ENCODE measurements at places on chromosomes 7 and 10.

- no peak for DNase-seq
These were observed 207.3 kb downstream of the ZNF33B start for GRCh38 chr10:42431095-42431494.

- DNase-seq = no peak
These were observed 25.7 kb upstream of the ADD3 start for GRCh38 chr10:109982123-109982522.

DNA sequence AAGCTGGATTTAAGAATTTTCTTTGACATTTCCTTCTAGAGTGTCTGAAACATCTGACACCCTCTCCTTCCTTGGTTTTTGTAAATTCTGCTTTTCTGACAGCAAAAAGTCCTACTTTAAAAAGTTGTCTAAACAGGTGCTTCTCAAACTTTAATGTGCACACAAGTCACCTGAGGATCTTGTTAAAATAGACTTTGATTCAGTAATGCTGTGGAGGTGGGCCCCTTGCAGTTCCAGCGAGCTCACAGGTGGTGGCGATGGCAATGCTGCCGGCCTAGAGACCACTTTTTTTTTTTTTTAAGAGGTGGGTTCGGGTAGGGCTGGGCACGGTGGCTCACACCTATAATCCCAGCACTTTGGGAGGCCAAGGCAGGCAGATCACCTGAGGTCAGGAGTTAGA is 77.1 kb downstream of the ABCC2 start:
- DNase-seq = no peak

- DNase-seq = no peak
These were observed 162.2 kb upstream of the WDR11 start for GRCh38 chr10:120688928-120689327.

GRCh38 chr10:5196702-5197113 is at the start of gene AKR1C4:
TSS of gene AKR1C4 (plus strand) at chr10:5196837. CDS start at chr10:5196868, 31 bp downstream.
- no peak for DNase-seq

- DNase-seq = no peak
These were observed 47.4 kb downstream of the CUL1 start for GRCh38 chr7:148746135-148746534.
